ENCODE measurements at places on chromosomes 4 and X. TPM values are rescaled to one million over a fixed set of nuclear protein-coding genes. Genes with fewer than 3 reads are reported as not detected.

NUDT10 gene
- 1.0 TPM for total RNA-seq

GABRG1 gene
- under 0.01 TPM for total RNA-seq

FAM53A gene
- total RNA-seq, result 0.52 TPM

ZFP92 gene
- total RNA-seq, result 1.0 TPM

NEUROG2 gene
- not detected for total RNA-seq

CNKSR2 gene
- 7.8 TPM for total RNA-seq

STPG2 gene
- 0.52 TPM for total RNA-seq

CAPN6 gene
- 205 TPM for total RNA-seq

REELD1 gene
- total RNA-seq, result not detected

GRIPAP1 gene
- total RNA-seq, result 10.4 TPM

WNK3 gene
- total RNA-seq, result 3.7 TPM

MAGEB2 gene
- total RNA-seq, result not detected

FANCB gene
- total RNA-seq, result 7.8 TPM
